Stimulated activated CD4-positive, alpha-beta T cell treated with anti-CD3 and anti-CD28 coated beads, Interleukin-1b, Interleukin-23, amount 100 ng/mL, for 1 hour (primary cell): ENCODE measurements at places on chromosomes 13 and 19.

DNA sequence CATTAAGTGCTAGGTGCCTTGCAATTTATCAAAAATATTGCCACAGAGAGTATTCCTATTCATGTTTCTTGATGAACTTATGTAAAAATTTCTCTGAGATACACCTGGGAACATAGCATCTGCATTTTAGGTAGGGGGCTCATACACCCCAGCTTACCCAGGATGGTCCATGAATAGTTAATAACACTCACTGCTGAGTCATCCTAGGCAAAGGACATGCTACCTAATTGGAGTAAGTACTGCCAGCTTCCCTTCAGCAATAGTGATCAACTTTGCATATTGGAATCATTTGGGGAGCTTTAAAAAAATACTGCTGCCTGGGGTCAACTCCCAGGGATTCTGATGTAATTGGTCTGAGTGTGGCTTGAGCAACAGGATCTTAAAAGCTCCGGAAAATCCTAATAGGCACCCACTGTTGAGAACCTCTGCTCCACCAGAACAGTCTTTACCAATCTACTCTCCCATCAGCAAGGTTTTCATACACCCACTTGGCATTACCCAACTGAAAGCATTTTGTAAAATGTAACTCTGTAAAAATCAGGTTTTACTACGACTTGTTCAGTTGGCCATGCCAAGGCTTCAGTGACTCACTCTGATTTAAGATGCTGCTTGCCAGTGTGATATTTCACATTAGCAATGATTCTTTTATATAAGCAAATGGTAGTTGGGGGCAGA is 67.2 kb upstream of the FNDC3A start:
- no peak for DNase-seq

DNA sequence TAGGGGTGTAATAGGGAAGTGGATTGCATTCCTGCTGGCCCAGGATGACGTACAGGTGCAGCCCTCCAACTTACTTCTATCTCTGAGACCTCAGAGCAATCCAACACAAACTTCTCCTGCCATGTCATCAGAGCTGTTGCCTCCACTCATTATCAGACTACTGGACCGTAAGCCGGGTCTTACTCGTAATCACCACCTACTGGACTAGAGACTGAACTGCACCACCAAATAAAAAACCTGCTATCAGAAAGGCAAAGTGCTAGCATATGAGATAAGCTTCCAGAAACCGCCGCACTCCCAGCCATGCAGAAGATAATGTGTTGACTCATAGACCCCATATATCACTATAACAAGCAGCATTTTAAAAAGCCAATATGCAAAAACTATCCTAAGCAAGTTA is 102.0 kb downstream of the SLITRK1 start:
- DNase-seq = no peak

DNA sequence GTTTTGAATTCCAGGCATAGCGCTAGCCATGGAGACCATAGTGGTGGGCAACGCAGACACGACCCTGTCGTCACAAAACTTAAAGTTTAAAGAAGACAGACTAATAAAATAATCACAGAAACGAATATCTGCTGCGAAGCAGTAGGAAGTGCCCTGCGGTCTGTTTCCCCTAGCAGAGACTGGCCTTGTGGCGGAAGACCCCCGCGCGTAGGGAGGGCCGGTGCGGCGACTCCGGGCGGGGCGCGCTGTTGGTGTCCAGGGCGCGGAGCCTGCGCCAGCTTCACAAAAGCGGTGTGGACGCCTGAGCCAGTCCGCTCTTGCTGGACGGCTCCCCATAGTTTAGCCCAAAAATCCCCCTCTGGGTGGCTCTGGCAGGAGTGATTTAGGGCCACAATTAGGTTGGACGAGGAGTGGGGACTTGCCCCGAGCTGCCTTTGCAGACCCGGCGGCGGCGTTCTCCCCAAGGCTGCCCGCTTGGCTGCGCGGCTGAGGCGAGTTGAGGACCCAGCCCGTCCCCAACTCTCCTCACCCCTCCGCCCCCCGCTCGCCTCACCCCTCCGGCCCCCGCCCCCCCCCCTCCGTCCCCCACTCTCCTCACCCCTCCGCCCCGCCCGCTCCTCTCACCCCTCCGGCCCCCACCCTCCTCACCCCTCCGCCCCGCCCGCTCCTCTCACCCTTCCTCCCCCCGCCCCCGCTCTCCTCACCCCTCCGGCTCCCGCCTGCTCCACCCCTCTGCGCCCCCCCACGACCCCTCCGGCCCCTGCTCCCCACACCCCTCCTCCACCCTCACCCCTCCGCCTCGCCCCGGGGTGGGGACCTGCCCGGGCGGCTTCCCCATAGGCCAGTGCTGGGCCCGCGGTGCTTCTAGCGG is 14.2 kb upstream of the LATS2 start:
- no peak for DNase-seq

DNA sequence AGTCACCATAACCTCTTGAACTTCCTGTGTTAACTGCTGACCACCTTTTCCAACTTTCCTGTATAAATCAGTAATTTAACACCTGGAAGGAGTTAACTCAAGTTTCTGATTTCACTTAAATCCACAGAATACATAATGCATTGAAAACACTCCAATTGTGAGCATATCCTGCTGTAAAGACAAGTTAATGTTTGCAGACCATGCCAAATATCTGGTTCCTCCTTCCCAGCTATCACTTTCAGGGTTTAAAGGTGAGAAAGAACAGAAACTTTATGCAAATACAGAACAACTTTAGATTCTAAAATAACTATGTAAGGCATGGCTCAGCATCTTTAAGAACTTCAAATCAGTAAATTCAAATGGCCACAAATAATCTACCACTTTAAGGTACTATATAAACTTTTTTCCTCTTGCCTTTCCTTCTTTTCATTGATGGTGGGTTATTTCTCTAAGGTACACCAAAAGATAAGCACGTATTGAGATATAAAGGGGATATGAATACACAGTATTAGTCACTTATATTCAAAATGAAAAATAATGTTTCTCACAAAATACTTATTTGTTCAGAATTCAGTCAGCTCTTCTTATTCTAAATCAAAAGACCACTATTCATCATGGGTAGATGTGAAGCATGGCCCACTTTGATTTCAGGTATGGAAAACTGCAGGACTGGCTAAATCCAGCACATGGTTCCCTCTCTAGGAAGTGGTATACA is 6.6 kb upstream of the TPTE2 start:
- DNase-seq = no peak

DNA sequence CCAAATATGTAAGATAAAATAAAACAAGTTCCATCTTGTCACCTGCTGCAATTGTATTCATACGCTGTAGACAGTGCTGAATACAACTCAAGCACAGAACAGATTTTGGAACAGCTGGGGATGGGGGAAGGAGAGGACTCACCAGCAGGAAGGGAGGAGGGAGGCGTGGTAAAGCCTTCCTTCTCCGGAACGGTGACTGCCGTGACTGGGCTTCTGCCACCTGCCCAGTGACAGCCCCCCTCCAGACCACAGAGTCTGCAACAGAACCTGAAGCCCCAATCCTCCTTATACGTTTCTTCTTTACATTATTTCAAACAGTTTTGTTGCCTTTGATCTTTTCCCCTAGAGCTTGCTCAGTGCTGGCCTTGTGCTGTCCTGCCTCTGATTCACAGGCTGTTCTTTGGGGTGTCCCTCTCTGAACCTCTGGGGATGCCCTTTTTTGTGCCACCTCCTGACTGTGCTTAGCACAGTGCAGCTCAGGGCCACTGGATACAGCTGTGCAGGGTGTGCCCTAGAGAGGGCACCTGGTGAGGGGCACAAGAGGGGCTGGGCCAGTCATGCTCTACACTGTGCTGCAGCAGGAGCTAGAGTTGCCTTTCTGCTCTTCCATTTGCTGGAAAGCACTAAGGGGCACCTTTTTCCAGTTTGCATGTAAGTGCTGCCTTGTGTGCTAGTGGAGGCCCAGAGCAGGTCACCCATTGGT is 213.0 kb downstream of the ZIC5 start:
- no peak for DNase-seq
